Gastrocnemius medialis (tissue), 4 donors: ENCODE measurements at places on chromosomes 2 and 18. TPM values are rescaled to one million over a fixed set of nuclear protein-coding genes. Genes with fewer than 3 reads are reported as not detected.

Gene NRP2
- total RNA-seq, result 1.6 TPM

Gene OXER1
- total RNA-seq, result 0.56 TPM

DNA sequence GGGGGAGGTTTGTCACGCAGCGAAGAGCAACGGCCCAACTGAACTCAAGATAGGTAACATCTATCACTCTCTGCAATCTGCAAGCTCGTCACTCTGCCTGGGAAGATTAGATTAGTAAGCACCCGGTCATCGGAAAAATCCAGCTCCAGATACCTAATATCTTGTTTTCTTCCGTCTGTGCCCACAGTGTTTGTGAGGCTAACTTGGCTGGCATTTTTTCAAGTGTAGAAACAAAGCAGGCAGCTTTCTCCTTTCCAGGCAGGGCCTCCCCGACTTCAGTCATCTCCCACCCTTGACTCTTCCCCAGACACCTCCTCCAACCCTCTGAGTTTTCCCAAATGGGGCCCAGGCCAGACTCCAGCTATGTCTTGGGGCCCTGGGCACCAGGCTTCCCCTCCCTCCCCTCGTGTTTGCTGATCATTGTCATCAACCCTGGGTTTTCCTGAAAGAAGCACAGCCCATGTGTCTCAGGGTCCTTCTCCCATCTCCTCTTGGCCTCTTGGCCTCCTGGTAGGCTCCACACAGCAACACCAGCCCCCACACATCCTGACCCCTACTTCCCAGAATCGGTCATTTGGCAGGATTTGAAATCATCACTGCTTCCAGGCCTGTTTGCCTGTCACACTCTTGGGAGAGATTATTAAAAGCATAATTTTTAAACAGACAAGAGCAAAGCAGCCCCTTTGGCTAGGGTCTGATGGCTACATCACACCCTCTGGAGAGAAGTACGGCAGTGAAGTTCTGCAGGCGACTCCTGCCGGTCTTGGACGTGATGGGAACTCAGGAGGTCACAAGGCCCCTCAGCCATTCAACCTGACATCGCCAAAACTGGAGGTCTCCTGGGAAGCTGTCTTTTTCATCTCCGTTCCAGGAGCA lies 144.9 kb upstream of the ID2 start:
- peak; percentile 3 for DNase-seq

DNA sequence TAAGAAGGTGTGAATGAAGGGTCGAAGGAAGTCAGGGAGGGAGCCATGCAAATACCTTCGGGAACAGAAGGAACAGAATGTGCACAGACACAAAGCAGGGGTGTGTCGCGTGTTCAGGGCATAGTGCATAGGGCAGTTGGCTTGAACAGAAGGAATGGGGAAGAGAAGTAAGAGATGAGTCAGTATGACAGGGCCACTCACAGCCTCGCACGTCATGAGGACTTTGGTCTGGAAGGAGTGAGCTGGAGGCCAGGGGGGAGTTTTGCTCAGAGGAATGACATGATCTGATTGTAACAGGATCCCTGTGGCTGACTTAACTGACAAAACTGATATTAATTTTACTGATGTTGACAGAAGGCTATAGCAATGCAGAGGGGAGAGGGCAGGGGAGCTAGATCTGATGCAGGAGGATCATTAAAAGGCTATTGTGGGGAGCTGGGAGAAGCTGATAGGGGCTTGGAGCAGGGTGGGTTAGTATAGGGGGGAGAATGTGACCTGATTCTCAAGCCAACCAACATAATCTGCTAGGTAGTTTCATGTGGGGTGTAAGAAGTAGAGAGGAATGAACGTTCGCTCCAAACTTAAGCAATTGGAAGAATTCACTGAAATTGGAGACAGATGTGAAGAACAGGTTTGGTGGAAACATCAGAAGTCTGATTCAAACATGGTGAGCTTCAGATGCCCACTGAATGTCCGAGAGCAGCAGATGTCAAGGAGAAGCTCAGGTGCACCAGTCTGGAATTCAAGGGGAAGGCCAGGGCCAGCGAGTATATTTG lies 60.4 kb upstream of the COPS8 start:
- peak; percentile 45 for DNase-seq

DNA sequence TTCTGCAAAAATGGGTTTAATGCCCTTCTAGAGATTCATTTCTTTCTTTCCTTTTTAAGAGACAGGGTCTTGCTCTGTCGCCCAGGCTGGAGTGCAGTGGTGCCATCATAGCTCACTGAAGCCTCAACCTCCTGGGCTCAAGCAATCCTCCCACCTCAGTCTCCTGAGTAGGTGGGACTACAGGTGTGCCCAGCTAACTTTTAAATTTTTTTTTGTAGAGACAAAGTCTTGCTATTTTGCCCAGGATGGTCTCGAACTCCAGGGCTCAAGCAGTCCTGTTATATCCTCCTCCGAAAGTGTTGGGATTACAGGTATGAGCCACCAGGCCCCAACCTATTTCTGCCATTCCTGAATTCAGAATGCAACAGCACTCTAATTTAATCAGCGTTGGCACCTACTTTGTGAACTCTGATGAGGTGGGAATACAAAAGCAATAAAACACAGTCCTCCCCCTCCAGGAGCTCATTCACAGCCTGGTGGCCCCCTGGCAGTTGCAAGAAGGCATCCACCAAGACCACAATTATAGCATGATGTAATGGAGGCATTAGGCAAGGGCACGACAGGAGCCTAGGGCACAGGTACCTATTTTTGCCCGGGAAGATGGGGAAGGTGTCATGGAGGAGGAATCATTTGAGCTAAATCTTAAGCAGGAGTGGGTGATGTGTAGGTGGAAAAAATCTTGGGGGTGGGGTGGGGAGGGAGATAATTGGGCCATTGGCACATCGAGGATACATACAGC lies 5.1 kb downstream of the RHOB start:
- peak; percentile 13 for DNase-seq
